DMS153 (cell line): ENCODE measurements at places on chromosomes 4 and X.

GRCh38 chr4:112518675-112519074 is 2.7 kb upstream of the NEUROG2 start:
- DNase-seq, result no peak

DNA sequence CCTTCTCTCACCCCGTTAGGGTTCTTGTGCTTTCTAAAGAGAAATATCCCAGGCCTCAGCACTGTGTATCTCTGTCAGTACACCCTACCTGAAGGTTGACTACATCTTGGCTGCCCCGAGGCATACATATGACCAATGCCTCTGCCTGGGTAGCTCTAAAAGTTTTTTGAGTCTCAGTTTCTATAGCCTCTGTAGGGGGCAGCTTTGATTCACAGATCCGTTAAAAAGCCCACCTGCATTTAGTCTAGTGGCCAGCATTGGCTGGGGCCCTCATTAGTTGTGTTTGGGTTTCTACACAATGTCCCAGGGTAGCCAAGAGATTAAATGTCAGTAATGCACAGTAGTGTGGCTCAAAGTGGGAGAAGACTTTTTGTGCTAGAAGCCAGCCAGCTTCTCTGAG is 151.1 kb downstream of the CFAP299 start:
- DNase-seq, result no peak

DNA sequence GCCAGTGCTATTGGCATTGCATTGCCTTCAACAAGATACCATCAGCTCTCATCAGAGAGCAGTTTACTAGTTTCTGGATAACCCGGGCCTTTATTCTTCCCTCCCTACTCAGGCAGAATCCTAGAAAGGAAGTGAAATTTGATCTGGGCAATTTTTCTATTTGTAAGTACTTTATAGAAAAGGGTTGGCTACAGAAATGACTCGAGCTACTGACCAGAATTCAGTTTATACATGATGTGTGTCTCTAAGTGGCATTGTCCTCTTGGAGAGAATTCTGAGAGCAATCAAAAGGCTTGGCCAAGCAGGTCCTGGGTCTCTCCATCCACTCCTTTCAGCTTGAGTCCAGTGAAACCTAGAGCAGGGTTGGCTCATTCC is 192.7 kb upstream of the LEF1 start:
- DNase-seq, result no peak

DNA sequence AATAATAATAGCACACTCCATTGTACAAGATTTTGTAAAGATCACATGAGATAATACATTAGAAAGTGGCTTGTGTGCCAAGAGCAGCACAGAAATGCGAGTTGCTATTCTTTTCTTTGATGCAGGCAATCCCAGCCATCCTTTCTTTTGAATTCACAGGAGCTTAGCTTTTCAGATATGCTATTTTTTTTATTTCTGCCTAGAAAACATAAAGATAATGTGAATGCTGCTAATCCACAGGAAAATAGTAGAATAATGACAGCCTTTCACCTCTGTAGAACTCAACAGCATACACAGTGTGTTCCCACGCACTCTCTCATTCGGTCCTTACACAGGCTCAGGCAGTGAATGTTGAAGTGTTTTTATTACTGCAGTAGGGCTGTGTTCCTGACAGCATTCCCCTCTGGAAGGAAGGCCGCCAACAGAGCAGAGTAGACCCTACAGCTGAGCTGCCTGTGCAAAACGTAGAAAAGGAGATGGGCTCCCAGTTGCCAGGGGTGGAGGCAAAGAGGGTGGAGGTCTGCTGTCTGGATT is 138.8 kb upstream of the TAPT1 start:
- no peak for DNase-seq

GRCh38 chr4:80694171-80694570 is 336.3 kb upstream of the BMP3 start:
- no peak for DNase-seq

- no peak for DNase-seq
Observed at GRCh38 chr4:90486346-90486745, 359.2 kb downstream of the CCSER1 start.

DNA sequence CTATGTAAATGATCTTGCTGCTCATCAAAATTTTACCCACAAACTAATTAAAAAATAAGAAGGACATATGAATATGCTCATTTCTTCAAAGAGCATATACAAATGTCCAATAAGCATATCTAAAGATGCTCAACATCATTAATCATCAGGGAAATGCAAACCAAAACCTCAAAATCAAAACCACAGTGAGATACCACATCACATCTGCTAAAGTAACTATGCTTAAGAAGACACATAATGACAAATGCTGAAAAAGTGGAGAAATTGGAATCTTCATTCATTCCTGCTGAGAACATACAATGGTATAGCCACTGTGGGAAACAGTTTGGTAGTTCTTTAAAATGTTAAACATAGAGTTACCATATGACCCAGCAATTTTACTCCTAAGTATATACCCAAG is 81.9 kb downstream of the AFF2 start:
- DNase-seq, result no peak

DNA sequence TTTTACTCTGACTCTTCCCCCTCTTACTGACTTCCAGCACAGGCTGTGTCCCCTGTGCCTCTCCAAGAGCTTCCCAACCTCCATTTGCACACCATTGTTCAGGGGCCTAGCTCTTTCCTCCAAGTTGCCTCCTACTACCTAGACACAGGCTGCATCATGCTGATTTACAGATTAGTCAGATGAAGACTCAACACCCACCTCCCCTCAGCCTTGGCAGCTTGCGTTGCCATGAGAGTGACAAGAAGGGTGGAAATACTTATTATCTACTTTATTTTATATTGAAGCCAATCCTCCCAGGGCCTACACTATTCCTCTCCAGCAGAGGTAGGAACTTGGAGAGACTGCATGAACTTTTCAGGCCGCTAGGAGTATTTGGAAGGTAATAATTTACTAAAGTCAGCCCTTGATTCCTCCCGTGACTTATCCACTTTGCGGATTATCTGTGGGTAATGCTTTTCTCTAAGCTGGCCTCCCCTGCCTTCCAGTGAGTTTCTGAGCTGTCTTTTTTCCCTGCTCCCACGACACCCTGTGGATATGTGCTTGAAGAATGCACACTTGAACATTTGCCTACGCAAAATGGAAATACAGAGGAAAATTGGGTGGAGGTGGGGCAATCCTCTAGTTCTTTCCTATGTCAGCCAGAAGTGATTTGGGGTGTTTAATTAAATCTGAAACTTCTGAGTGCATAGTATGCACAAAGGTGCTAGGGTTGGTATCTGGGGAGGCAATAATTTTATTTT is 74.1 kb upstream of the TMEM164 start:
- no peak for DNase-seq

GRCh38 chr4:155426953-155427352 is 50.2 kb upstream of the MAP9 start:
- DNase-seq, result no peak

GRCh38 chr4:157819693-157820464 is 352.9 kb downstream of the GASK1B start:
- DNase-seq, result no peak

DNA sequence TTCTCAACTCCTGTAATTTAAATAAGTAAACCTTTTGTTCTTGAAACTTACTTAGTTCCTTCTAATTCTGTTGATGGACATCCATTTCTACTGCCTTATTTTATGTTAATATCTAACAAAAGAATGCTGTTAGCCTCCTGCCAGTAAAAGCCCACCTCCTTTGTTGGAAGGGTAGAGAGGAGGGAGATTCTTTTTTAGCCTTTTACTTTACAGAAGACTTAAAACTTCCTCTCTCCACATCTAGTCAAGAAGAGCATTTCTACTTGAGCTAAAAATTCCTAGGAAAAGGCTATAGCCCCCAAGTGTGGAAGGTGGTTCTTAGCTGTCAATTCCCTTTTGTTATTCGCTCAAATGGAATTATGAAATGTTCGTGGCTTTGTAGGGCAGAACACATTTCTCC is 118.7 kb downstream of the ZIC3 start:
- no peak for DNase-seq

- no peak for DNase-seq
Observed at GRCh38 chrX:79266702-79267101, 100.4 kb downstream of the ITM2A start.

- DNase-seq, result no peak
Observed at GRCh38 chr4:186078981-186079638, 10.2 kb downstream of the TLR3 start.

GRCh38 chrX:111443946-111444345 is 32.0 kb upstream of the DCX start:
- no peak for DNase-seq

- no peak for DNase-seq
Observed at GRCh38 chr4:8274765-8275547, 5.4 kb downstream of the HTRA3 start.

DNA sequence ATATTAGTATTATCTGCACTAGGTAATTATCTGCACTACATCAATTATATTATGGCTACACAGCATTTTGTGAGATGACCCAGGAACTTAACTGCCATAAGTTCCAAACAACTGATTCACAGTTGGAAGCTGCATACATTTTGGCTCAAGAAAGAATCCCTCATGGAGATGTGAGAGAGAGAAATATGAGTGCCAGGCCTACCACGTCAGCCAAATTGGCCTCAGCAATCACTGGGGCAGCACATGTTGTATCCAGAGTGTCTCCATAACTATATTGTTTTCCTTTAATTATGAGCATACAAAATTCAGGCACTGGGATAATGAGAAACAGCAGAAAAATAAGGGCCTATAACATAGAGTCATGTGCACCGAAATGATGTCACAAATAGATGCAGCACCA is 174.2 kb upstream of the DMD start:
- no peak for DNase-seq

- DNase-seq, result no peak
Observed at GRCh38 chr4:82782626-82783345, 15.8 kb downstream of the SCD5 start.

DNA sequence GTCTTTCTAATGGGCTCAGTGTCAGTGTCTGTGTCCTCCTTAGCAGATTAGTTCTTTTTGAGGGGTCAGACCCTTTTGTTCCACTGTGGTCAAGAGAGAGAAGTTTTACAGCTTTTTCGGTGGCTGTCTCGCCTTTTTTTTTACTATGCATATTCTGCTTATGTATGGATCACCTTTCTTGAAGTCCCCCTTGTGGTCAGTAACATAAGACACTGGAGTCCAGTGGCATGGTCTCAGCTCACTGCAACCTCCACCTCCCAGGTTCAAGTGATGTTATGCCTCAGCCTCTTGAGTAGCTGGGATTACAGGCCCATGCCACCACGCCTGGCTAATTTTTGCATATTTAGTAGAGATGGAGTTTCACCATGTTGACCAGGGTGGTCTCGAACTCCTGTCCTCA is 54.0 kb upstream of the PGRMC2 start:
- no peak for DNase-seq
